Mesenchymal stem cell (in vitro differentiated cells and primary cell): ENCODE measurements at places on chromosomes 13 and 19.

DNA sequence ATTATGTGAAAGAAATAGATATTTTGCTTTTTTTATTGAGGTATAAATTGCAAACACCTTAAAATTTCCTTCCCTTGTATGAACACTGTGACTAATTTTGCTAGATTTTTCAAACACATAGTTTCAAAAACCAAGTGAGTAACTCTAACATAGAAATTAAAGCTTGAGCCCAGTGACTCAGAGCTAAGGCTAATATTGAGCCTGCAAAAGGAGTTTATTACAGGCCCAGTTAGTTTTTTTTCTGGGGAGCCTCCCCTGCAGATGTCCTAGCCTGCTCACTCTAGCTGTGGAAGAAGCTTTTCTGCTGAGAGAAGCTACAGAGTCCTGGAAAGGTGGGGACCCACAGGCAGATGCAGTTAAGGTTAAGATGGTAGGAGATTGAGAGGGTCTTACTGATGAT, 3.4 kb downstream of the ZNF430 start:
- no peak for DNase-seq

DNA sequence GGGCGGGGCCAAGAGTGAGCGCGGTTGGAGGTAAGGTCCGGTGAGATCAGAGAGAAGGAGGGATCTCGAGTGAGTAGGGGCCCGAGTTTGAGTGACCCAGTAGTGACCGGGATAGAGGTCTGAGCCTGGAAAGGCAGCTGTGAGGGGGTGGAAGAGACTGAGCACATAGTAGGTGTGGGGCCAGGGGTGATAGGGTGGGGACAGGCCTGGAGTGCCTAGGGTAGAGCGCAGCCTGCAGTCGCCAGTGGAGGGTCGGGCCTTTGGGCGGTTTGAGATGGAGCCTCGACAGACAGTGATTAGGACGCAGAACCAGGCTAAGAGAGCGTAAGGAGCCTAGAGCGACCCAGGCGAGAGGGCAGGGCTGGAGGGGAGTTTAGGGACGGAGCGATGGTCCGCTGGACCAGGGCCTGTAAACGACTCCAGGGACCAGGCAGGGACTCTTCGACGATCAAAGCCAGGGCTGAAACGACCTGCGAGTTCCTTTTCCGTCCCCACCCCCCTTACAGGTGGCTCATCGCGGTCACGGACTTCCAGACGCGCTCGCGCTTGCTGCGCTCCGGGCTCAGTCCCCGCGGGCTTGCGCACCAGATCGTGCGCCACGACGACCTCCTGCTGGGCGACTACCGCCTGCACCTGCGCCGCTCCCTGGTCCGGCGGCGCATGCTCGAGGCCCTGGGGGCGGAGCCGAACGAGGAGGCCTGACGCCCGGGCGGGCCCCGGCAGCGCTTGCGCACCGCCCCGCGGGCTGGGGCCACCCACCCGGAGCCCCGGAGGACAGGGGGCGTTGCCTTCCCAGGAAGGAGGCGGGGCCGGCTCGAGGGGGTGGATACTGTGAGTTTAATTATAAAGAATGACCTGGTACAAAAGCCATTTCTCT, 9.4 kb downstream of the C19orf81 start:
- DNase-seq = no peak

DNA sequence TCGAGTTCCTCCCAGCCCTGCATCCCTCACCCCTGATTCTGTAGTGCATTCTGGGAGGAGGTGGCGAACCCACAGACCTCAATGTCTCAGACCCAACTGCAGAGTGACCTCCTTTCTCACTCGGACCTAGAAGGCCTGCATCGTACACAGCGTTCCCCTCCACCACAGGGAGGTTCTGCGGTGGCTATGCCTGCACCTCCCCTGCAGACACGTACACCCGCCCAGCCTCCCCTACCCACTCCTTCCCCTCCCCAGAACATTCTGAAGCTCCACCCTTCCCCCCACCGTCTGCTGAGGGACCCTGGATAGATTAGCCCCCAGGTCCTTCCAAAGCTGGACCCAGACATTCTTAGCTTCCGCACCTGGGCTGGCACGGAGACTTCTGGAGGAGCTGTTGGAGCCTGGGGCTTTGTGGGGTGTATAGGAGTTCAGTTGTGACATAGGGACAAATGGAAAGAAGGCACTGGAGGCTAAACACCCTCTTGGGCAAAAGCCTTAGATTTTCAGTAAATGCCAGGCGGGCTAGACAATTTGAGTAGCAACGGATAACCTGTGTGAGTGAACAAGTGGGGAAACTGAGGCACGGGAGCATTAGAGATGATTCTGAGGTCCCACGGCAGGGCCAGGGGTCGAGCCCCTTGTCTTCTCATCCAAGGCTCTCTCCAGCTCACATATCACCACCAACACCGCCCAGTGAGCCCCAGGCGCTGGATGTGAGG, 420 bp upstream of the FSD1 start:
- DNase-seq = no peak

DNA sequence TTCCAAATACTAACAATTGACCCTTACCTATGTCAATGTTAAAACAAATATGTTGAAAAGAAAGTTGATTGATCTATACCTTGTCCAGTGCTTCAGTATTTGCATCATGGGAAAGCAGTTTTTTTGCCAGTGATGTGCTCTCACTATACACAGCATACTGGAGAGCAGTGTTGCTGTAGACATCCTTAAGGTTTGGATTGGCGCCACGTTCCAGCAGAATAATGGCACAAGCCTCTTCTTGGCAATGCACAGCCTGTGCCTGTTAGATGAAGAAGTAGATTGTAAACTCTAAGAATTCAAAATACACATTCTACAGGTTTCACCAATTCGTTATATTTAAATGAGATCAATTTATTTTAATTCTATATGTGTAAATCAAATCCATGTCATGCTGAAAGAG, 43.9 kb upstream of the C1QTNF9B start:
- no peak for DNase-seq

DNA sequence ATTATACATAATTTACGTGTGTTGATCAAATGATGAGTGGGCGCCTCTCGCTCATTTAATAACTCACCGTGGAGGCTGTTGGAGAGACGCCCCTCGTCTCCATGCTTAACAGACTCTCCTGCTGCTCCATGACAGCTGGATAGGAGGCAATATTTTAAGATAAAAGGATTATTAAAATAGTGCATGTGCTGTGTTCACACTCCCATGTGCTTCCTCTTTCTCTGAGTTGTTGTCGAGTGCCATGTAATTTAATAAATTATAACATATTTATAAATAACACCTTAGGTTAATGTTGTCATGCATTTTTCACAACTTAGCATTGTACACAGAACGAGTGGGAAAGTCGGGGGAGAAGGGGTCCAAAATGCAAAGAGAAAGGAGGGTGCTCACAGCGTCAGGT, 161.4 kb upstream of the TSHZ3 start:
- no peak for DNase-seq
